Mucosa of gallbladder (tissue), 1 donor: ENCODE measurements at places on chromosomes 12 and 14. TPM values are rescaled to one million over a fixed set of nuclear protein-coding genes. Genes with fewer than 3 reads are reported as not detected.

Gene APOF
- 0.20 TPM for total RNA-seq

Gene IL23A
- total RNA-seq, result 0.49 TPM

Gene PPP2R5C
- 134 TPM for total RNA-seq

Gene MSRB3
- total RNA-seq, result 95.3 TPM

Gene TMTC1
- total RNA-seq, result 20.6 TPM

Gene NRXN3
- total RNA-seq, result 20.3 TPM

Gene SIX1
- not detected for total RNA-seq

Gene TAMALIN
- total RNA-seq, result 23.9 TPM

Gene TMEM119
- total RNA-seq, result 10.6 TPM

Gene MDGA2
- 0.20 TPM for total RNA-seq
